ENCODE measurements at places on chromosomes 3 and 15. TPM values are rescaled to one million over a fixed set of nuclear protein-coding genes. Genes with fewer than 3 reads are reported as not detected.

The SHF gene
- 33.1 TPM for total RNA-seq

DNA sequence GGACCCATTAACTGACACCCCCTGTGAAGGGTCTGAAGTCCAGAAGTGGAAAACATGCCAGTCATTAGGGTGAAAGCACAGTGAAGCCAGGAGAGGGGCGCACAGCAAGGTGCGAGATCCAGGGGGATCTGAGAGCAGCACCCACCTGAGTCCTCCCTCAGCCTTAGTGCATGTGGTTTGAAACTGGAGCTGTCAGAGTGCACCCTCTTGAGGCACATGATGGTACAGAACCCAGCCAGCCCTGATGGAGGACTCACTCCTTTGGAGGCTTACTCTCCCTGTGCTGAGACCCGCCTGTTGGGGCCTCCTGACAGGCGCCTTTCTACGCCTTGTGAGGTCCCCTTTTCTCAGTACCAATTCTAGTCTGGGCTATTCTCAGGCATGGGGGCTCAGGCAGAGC is 77.8 kb downstream of the IL20RB start:
- H3K36me3 ChIP-seq = no peaks in the 10 kb centered on the region
- no peak overlapping the region for H3K27ac ChIP-seq
- peaks cover 29% of the 10 kb centered on the region for H3K4me1 ChIP-seq
- peaks cover 34% of the 10 kb centered on the region for H3K27me3 ChIP-seq
- no peak overlapping the region for H3K4me3 ChIP-seq

- H3K4me3 ChIP-seq = no peak overlapping the region
- H3K4me1 ChIP-seq = peaks cover 15% of the 10 kb centered on the region
- no peaks in the 10 kb centered on the region for H3K27me3 ChIP-seq
Observed at GRCh38 chr15:82851981-82852511, 42.6 kb downstream of the WHAMM start.

GRCh38 chr15:80785335-80785734 is 6.2 kb downstream of the CEMIP start:
- H3K27ac ChIP-seq = no peak overlapping the region

DNA sequence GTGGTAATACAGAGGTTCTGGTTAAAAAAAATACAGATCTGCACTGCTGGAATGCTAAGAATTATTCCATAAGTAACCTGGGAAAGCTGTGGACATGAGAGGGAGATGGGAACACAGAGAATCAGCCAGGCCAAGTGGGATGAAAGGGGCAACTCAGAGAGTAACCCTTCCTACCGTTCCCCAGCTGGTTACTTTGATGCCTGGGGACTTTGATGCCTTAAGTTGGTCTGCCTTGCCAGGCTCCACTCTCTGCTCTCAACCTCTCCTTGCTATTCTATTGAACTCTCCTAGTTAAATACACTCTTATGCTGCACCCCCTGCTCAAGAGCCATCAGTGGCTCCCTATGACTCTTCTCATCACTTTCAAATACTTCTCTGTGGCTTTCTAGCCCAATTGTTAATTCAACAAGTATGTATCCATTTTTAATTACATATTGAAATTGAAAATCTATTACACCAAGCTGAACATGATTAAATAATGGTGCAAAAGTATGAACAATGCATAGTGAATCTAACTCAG is 315.5 kb downstream of the TLE3 start:
- DNase-seq = no peak
- H3K27ac ChIP-seq = no peak overlapping the region
- H3K4me3 ChIP-seq = no peak overlapping the region
- H3K36me3 ChIP-seq = no peaks in the 10 kb centered on the region
- peaks cover 13% of the 10 kb centered on the region for H3K4me1 ChIP-seq

- no peak for DNase-seq
- no peaks in the 10 kb centered on the region for H3K27me3 ChIP-seq
- H3K4me3 ChIP-seq = no peak overlapping the region
- peaks cover 26% of the 10 kb centered on the region for H3K4me1 ChIP-seq
- no peak overlapping the region for H3K27ac ChIP-seq
Observed at GRCh38 chr3:123347205-123347604, 101.7 kb downstream of the ADCY5 start.

GRCh38 chr3:118949113-118949760 is 85.4 kb downstream of the IGSF11 start:
- H3K36me3 ChIP-seq = no peaks in the 10 kb centered on the region
- 0 out of 2 replicates have a peak, but pooled peaks cover 4% of the 10 kb centered on the region for H3K4me1 ChIP-seq
- H3K27ac ChIP-seq = no peak overlapping the region
- no peak for DNase-seq
- no peaks in the 10 kb centered on the region for H3K27me3 ChIP-seq
- H3K4me3 ChIP-seq = no peak overlapping the region

DNA sequence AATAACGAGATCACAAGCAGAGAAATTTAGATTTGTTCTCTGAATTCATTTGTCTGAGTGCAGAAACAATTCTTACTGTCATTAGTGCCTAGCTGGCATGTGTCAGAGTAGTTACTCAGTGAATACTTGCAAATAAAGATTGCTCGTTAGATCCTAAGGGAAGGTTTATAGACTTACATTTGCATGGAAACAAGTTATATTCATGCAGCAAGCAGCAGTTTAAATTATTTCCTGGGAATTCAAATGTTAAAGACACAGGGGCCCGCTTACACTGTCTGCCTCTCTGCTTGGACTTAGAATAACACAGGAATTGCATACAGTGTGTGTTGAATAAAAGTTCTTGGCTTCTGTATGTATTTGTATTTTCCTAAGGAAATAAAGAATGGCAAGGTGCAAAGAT is 680.6 kb upstream of the NECTIN3 start:
- no peaks in the 10 kb centered on the region for H3K27me3 ChIP-seq
- H3K4me1 ChIP-seq = peaks cover 34% of the 10 kb centered on the region
- H3K27ac ChIP-seq = peak overlapping the region; percentile 78
- no peak for DNase-seq
- H3K4me3 ChIP-seq = peak overlapping the region; percentile 12

- H3K4me1 ChIP-seq = peaks cover 3% of the 10 kb centered on the region
- H3K27me3 ChIP-seq = peaks cover 3% of the 10 kb centered on the region
- no peak overlapping the region for H3K4me3 ChIP-seq
- H3K36me3 ChIP-seq = no peaks in the 10 kb centered on the region
Observed at GRCh38 chr15:69587723-69588426, 135.3 kb downstream of the RPLP1 start.
